ENCODE measurements at places on chromosomes 1 and 21.

GRCh38 chr21:41228492-41228891 lies 60.5 kb downstream of the BACE2 start:
- no peak for DNase-seq

DNA sequence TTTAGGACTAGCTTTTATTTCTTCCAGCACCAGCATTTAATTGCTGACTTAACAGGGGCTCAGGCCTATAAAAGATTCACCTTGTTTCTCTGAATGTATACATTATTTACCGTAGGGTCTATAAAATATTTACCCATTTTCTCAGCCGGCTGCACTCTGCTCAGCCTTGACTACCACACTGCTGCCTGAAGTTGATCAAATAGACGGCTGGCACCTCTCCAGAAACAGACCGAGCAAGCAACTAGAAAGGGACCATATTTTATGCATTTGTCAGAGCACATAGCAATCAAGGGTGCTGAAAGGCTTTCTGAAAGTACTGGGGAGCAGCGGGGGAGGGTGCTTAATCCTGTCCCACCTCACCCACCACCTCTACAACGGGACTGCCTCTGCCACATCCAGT lies 64.7 kb upstream of the FGGY start:
- DNase-seq, result no peak

DNA sequence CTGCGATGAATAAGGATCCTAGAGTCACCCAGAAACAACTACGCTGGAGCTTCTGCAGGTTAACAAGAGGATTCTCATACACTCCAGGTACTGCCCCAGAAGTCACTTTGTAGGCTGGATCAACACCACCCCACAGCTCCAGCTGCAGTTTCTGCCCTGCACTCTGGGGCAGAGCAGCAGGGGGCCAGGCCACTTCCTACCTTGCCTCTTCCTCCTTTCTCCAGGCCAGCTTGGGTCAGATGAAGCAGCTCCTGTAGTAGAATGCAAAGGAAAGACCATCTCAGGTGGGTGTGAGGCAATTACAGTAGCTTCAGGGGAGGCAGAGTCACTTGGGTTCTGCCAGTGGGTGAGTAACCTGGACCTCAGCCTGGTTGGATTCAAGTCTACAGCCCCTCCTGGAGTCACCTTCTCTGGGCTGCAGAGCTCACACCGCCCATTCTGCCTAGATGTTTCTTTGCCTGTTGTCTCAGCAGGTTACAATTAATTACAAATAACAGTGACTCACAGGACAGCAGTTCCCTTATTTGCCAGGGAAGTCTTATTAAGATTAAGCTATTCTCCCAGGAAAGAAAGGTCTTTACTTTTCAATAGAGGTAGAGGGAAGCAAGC lies 24.4 kb upstream of the BCAR3 start:
- no peak for DNase-seq

- no peak for DNase-seq
Observed at GRCh38 chr1:221040691-221041285, 161.5 kb downstream of the HLX start.

- DNase-seq, result peak; percentile 15
Observed at GRCh38 chr1:180155182-180155682, 563 bp downstream of the QSOX1 start.

- no peak for DNase-seq
Observed at GRCh38 chr1:210213335-210213734, 19.3 kb upstream of the SERTAD4 start.

DNA sequence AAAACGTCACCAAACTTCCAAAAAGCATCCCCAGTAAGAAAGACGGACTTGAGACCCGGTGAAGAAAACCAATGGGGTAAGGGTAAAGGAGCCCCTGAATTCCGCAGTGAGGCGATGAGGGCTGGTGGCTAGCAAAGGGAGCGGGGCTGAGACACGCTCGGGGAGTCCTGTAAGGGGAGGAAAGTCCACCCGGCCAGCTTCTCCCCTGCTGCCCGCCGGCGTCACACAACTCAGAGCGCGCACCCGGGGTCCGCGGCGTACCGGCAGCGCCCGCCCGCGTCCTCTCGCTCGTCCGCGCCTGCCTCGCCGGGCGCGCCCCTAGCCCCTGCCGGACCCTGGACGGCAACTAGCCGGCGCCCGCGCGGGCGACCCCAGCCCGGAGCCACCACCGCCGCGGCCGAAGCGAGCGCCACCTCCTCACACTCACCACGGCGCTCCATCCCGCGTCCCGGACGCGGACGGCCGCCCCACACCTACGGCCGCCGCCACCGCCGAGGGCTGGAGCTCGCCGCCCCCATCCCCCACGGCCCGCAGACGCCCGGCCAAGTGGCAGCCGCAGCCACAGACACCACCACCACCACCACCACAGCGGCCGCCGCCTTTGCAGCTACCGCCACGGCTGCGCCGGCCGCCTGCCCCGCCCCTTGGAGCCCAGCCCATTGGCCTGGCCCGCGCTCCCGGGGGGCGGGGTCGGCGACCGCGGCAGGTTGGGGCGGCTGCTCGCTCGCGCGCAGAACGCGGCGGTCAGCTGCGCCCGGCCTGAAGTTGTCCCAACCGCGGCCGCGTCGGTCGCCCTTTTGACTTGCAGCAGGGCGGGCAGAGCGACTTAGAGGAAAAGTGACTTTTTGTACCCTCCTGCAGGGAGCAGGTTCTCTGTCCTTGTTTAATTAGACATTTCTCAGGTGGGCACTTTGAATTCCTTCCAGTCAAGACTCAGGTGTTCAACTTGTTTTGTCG lies 10.0 kb upstream of the ARHGAP29 start:
- peak; percentile 31 for DNase-seq

DNA sequence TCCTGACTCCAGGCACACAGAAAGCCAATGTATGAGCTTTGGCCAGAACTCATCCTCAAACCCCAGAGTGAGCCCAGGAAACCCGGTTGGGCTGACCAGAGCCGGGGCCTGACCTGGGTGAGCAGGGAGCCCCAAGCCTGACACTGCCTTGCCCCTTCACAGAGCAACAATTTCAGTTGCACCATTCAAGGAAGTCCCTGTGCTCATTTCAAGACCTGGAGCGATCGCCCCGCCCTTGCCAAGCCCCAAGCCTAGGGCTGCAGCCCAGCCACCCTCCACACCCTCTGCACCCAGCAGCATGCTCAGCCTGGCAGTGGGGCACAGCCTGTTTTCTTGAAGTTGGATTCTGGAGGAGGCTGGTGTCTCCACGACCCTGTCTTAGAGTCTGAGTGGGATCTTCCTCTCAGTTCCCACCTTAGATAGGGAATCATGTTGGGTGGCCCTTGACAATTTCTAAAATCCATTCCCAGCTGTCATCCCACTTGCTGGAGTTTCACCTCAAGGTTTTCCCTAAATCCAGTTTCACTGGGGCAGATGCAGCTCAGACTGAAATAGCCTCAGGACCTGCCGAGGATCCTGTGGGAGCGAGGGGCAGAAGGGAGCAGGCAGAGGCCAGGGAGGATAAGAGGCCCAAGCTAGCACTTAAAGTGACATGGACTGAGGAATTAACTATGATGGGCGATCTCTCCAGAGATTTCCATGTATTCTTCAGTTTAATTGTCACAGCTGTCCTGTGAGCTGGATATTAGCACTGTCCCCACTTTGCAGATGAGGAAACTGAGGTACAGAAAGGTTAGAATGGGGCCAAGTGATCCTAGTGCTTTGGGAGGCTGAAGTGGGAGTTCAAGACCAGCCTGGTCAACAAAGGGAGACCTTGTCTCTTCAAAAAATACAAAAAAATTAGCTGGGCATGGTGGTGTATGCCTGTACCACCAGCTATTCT lies 2.5 kb downstream of the NBL1 start:
- no peak for DNase-seq

- DNase-seq, result peak; percentile 30
Observed at GRCh38 chr1:15100121-15100879, 53.2 kb upstream of the TMEM51 start.

DNA sequence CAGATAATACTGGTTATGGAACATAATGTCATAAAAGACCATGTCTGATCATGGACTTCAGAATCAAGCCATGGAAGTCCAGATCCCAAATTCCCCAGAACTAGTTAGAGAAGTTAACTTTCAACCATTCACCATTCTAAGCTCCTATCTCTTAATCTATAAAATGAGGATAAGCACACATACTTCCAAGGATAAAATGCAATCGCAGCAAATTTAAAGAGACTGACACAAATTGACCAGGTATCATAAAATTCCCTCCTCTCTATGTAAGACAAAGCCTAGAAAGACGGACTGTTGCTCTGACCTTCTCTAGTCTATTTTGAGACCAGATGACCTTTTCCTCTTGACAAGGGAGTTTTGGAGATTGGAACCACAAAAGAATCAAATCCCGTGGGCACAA lies 426.7 kb downstream of the PLPP3 start:
- no peak for DNase-seq

DNA sequence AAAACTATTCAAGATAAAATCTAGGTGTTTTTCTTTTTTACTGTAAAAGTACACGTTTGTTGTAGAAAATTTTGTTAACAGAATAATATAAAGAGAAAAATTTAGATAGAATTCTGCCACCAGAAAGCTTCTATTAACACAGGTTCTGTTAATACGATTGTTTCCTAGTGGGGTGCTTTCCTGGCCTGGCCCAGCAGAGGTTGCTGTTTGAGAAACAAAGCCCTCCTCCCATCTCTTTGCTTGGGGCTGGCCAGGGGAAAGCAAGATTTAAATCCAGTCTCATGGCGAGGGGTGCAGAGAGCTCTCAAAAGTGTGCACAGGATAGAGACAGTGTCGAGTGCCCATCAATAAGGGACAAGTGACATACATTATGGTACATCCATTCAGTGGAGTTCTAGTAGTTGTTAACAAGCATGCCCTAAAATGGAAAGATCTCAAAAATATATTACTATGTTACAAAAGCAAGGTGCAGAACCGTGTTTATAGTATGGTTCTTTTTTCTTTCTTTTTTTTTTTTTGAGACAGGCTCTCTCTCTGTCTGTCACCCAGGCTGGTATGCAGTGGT lies 14.6 kb upstream of the ACBD3 start:
- DNase-seq, result no peak

DNA sequence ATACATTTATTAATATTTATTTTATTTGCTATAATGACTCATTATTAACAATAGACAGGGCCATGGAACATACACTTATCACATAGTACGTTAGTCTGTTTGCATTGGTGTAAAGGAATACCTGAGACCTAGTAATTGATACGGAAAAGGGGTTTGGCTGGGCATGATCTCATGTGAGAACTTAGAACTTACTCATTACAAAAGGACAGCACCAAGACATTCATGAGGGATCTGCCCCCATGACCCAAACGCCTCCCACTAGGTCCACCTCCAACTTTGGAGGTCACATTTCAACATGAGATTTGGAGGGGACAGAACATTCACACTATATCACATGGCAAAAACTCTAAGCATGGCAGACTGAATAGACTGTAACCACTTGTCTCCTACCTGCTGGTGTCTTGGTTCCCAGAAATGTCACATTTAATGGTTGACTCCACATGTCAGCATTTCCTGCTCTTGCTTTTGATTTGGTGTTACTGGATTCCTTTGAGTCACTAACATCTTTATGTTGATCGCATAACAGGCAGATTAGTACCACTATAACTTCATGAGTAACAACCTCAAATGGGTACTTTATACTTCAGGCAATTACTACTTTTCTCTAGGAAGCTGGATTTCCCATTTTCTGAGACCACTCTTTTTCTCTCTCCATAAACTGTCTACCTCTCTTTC lies 3.5 kb upstream of the C1orf116 start:
- DNase-seq, result no peak

All from activated CD4-positive, alpha-beta T cell treated with anti-CD3 and anti-CD28 coated beads for 24 hours (primary cell).